ENCODE measurements at places on chromosomes 5 and 9.

GRCh38 chr5:131285703-131286399, 22.0 kb downstream of the CDC42SE2 start:
- DNase-seq, result no peak

DNA sequence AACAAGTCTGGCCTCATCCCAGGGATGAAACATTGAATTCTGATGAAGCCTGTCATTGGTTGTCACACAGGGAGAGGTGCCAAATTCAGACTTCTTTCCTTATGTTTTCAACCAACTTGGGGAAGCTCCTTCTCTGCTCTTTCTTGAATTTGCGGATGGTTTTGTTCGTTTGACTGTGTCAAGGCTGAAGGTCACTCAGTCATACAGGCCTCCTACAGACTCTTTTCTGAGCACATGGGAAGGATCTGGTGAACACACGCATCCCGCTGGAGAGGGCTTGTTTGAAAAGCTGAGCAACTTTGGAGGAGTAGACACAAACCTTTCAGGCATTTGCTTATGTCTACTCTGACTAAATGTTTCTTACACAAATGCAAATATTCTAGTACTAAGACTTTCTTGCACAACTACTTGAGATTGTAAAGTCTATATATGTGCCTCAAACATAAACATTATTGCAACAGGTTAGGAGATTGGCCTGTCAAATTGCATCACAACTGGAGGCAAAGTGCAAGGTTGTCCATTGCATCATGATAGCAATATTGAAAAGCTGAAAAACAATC, 151.5 kb upstream of the NR3C1 start:
- no peak for DNase-seq

- no peak for DNase-seq
These were observed 87.8 kb upstream of the SLC27A6 start for GRCh38 chr5:128877476-128877875.

GRCh38 chr9:6955251-6955921, 197.6 kb downstream of the KDM4C start:
- DNase-seq, result no peak

DNA sequence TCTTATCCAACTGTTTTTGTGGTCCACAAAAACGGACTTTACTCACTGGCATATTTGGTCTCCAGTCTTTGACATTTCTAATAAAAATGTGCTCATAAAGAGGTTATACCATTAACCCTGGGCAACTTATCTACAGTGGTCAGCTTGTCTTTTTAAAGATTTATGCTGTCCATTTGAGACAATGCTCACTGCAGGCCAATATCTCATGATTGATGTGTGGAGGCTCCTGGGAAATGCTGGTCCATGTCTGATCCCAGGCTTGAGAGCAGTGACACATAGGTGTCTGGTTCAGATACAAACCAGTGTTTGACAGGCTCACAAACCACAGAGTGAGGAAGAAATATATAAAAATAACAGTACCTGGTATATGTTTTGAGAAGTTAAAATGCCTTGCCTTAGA, 180.7 kb downstream of the TARS1 start:
- DNase-seq, result no peak

- no peak for DNase-seq
These were observed 233.9 kb downstream of the ASTN2 start for GRCh38 chr9:117180896-117181445.

- no peak for DNase-seq
These were observed 34.9 kb downstream of the NSA2 start for GRCh38 chr5:74801941-74802340.

DNA sequence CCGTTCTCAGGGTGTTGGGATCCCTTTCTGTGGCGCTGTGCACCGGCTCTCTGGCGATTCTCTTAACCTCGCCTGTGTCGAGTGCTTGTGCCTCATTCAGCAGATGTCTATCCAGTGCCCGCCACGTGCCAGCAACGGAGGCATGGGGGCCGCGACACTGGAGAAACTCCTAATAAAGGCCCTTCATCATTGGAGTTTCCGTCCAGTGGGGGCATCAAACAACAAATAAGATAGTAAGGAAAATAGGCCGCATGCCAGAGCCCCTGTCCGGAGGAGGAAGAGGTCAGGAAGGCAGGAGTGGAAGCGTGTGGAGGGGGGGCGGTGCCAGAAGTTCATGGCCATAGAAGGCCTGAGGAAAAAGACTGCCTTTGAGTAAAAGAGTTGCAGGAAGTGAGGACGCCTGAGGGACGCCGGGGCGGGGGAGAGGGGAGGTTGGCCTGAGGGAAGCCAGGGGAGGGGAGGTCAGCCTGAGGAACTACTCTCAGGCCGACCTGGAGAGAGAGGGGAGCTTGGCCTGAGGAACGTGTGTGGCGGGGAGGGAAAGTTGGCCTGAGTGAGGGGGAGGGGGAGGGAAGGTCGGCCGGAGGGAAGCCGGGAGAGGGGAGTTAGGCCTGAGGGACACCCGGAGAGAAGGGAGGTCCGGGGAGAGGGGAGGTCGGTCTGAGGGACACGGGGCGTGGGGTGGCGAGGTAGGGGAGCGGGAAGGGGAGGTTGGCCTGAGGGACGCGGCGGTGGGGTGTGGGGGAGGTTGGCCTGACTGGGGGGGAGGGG, 82.2 kb downstream of the CACNA1B start:
- DNase-seq, result no peak

DNA sequence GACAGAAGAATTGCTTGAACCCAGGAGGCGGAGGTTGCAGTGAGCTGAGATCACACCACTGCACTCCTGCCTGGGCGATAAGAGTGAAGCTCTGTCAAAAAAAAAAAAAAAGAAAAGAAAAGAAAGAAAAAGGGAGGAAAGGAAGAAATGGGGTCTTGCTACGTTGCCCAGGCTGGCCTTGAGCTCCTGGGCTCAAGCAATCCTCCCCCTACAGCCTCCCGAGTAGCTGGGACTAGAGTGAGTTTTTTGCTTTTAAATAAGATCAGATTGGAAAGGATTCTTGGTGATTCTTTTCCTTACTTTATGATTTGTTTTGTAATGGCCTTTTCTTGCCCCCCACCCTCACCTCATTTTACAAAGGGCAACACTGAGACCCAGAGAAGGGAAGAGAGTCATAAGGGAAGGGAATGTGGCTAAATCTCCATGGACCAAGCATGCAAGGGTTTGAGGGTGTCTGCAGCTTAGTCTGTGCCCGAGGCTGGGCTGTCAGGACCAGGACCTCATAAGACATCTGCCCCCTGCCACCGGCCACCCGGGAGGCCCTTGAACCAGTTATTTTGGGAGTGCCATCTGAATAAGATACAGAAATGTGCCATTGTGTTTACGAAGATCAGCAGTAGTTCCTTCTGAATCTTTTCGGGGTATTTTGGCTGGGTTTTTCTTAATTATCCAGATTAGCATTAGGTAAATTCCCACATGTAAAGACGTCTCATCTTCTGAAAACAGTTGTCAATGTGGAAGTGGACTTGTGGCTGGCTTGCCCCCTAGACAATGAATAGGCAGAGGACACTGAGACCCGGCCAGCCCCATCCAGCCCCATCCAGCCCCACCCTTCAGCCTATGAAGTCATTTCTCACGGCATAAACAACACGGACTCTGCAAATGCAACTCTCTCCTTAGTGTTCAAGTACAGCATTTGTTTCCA, 44.5 kb upstream of the GRHPR start:
- DNase-seq, result no peak

DNA sequence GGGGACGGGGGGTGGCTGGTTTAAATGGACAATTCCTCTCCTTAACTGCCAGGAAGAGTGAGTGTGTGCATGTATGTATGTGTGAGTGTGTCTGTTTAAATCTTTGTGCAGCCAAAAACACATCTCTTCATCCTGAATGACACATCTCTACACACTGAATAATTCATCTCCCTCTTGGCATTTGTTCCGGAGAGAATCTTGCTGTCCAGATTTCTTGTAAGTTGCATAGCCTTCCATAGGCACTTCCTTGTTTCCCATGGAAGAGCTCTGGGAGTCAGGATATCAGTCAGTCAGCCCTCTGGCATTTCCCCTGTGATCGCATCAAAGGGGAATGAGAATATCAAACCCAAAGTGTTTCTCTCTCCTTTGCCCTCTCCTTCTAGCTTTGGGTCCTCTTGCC, 74.7 kb downstream of the WWC1 start:
- DNase-seq, result no peak

- no peak for DNase-seq
These were observed 4.9 kb upstream of the RARS1 start for GRCh38 chr5:168481330-168481788.

DNA sequence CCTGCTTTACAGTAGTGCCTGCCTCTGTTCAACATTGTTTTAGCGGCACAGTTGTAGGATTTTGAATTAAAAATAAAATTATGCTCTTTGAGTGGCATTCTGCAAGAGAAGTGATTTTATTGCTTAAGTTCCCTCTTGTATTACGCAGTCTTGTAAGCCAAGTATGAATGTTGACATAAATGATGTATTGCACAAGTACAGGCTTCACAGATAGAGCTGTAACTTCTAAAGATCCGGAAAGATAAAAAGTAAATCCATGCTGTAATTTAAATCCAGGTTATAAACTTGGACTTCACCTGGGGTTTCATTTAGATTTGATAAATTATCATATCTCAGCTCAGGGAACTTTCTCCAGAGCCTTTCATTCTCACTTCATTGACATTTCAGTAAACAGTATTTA, 1114.7 kb downstream of the PTPRD start:
- no peak for DNase-seq

DNA sequence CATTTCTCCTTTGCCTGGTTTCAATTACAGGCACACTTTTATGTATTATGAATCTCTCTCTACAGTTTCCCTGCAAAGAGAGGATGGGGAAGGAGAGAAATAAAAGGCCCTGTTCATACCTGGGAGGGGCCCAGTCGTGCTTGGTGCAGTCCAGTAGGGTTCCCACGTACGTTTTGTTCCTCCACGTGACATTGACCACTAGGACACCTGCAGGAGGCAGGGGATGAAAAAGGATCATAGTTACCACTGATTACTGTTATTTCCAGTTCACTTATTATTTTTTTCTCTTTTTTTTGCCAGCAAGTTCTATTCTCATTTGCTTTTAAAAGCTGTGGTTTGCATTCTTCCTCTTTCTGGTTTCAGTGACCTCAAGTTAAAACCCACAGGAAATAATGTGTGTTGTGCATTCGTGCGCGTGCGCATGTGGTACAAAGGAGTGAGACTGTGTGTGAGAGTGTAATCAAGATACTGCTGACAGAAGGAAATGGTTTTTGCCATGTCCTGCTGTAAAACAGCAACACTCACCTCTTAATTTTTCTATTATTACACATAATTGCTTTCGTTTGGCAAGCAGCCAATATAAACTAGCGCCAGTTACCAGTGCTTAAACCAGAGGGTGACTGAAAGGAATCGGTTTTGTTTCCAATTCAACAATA, 96.8 kb downstream of the ZNF608 start:
- no peak for DNase-seq

DNA sequence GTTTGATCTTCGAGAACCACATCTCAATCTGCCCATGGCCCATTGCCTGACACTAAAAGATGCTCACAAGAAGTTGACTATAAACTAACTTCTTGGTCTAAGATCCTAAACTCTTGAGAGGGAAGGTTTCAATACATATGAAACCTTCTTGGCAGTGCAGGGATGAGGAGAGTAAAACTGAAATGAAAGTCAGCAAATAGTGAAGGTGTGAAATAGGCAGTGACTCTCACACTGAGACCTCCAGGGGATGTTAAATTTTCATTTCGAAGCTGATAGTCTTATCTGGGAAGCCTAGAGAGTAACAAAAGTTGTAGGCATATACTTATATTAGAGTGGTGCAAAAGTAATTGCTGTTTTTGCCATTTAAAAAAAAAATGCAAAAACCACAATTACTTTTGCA, 974 bp upstream of the CYSTM1 start:
- no peak for DNase-seq

DNA sequence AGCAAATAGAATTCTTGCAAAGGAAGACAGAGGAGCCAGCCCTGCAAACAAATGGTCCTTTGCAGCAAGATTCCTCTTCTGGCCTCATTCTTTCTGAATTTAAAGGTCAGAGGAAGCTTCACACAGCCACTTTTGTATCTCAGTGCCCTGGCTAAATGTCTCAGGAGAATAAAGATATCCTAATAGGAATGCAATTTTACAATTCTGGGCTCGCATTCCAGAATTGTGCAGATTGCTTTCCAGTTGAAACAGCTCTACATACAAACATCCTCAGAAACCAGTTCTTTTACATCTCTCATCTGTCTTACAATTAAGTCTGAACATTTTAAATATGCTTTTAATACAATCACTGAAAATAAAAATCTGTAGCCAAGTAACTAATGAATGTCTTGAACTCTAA, 14.6 kb upstream of the ACOT12 start:
- no peak for DNase-seq

DNA sequence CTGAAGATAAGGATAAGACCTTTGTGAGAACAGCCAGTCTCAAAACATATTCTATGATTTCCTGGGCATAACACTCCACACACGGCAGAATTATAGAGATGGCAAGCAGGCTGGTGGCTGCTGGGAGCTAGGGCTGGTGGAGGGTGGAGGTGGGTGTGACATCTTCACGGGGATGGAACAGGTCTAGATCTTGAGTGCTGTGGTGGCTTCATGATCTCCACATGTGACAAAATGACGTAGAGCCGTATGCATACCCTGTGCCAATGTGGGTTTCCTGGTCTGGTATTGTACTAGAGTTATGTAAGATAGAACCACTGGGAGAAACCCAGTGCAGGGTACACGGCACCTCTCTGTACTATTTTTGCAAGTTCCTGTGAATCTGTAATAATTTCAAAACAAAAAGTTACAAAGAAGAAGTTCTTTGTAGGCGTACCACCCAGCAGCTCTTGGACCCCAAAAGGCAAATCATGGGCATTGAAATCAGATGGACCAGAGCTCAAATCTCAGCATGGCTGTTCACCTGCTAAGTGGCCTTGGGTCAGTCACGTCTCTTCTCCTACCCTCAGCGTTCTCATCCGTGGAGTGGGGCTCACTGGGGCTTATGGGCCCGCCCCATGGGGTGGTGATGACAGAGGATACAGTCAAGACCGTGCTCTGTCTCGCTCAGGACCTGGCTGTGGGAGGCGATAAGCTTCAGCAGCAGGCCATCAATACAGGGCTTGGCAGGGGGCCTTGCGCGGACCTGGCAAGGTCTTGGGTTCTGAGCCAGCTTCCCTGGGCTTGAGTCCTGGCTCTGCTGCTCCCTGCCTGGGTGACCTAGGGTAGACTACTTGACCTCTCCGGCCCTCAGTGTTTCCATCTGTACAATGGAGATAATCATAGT, 74.7 kb upstream of the UNC5A start:
- no peak for DNase-seq

GRCh38 chr5:155504606-155505005, 491.1 kb downstream of the KIF4B start:
- DNase-seq, result no peak

- DNase-seq, result no peak
These were observed 105.4 kb downstream of the DCP2 start for GRCh38 chr5:113081881-113082546.

DNA sequence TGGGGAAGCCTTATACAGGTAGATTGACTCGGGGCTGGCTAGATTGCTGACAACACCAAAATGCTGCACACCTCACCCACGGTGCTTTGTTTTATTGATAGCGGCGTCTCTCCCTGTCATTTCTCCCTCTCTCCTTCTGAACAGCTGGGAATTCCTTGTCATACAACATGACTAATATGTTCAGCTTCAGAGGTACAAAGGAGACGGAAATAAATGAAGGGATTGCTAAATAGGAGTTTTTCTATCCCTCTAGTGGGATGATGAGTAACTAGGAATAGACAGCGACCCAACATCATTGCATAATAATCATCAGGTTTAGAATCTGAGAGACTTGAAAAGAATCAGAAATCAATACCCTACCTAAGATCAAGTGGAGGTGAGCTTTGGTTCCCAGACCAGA, 337.7 kb upstream of the PANK3 start:
- no peak for DNase-seq

GRCh38 chr5:172150514-172151425, 37.3 kb downstream of the STK10 start:
- DNase-seq, result no peak

- no peak for DNase-seq
These were observed 464.1 kb downstream of the DMRT2 start for GRCh38 chr9:1514250-1514649.

GRCh38 chr9:85942913-85943709, 2.2 kb downstream of the NAA35 start:
- DNase-seq, result no peak

Measured in activated CD8-positive, alpha-beta memory T cell treated with anti-CD3 and anti-CD28 coated beads for 48 hours (primary cell).